Dermis microvascular lymphatic vessel endothelial cell (primary cell): ENCODE measurements at places on chromosomes 3 and 15.

- DNase-seq = peak; percentile 30
Observed at GRCh38 chr15:29698030-29698701, 124.1 kb downstream of the TJP1 start.

DNA sequence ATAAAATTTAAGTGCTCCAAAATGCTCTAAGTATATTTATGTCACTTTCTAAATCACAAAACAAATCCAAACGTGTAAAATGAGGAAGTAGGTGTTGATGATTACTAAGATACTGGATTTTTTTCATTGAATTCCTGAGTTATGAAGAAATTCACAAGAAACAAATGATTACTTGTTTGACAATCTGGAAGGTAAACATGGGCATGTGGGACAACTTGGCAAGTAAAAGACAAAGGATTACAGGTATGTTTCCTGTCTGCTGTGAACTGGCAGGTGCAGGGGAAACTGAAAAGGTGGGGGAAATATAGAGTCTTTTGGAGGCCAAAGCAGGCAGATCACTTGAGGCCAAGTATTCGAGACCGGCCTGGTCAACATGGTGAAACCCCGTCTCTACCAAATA is 252.7 kb upstream of the AZI2 start:
- no peak for DNase-seq

DNA sequence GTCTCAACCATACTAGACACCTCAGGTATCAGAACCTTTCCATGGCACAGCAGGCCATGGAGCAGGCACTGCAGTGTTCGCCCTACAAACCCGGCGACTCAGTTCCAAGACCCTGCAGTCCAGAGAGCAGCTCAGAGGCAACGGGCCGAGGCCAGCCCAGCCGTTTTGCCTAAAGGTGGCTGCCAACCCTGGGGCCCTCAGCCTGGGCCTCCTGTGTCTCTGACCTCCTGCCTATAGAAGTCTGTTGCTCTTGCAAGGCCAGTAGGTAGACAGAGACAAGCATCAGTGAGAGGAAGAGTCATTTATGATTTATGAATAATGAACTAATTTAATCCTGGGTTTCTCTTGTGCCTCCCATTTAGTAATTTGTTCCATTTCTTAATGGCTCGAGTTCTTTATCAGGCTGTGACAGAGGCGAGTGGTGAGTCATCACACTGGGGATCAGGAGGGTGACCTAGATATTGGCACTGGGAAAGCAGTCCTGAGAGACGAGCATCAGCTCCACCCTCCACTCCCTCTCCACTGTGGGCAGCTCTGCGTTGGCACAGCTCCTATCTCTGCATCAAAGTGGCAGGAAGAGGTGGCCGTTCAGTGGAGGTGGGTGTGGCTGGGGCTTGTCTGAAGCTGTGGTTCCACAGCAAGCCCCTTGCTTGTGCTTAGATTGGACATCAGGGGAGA is 79.8 kb downstream of the ABHD5 start:
- peak; percentile 64 for DNase-seq

GRCh38 chr3:161443921-161444693 is 52.5 kb upstream of the OTOL1 start:
- DNase-seq = no peak

- peak; percentile 35 for DNase-seq
Observed at GRCh38 chr15:99177679-99178078, 71.7 kb downstream of the TTC23 start.

- DNase-seq = no peak
Observed at GRCh38 chr3:162150790-162151189, 654.2 kb downstream of the OTOL1 start.

GRCh38 chr15:85172846-85173490 is 191.3 kb downstream of the PDE8A start:
- no peak for DNase-seq

- DNase-seq = peak; percentile 99
Observed at GRCh38 chr3:158659454-158660237, 12.8 kb downstream of the LXN start.

DNA sequence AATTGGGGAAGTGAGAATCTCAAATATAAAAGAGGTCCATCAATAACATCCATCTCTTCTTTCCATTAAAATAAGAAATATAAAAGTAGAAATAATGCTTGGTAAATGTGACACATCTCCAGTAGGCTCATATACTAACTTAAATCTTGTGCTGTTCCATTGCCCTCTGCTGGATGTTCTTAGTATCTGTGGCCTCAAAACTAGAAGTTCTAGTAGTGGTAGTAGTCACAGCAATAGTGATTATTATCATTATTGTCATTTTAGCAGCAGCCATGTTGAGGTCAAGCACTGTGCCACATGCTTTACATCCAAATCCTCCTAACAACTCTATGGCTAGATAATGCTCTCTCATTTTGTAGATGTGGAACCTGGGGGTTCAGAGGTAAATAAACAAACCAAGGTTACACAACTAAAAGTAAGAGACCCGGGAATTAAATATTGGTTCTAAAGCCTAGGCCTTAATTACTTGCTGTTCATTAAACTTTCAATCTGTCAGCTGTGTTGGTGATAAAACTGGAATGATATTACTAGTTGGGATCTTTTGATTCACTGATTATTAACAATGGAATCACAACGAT is 20.2 kb upstream of the BTLA start:
- peak; percentile 77 for DNase-seq

GRCh38 chr3:126487151-126487771 is 11.6 kb upstream of the ZXDC start:
- peak; percentile 87 for DNase-seq

DNA sequence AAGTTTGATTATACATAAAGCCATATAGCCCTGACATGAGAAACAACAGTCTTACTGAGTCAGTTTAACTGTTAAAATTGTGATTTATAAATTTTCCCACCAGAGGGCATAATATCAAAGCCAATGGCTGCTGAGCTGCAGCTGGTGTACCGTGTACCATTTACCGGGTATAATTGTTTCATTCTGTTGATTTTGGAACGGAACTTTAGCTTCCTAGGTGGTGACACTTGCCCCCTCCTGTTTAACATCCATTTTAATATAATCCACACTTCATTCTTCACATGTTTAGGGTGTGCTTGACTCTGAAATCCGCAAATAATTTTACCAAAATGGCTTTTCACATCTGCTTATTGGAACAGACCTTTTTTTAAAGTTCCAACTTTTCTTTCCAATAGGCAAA is 72.8 kb downstream of the SLC9A9 start:
- DNase-seq = peak; percentile 32

DNA sequence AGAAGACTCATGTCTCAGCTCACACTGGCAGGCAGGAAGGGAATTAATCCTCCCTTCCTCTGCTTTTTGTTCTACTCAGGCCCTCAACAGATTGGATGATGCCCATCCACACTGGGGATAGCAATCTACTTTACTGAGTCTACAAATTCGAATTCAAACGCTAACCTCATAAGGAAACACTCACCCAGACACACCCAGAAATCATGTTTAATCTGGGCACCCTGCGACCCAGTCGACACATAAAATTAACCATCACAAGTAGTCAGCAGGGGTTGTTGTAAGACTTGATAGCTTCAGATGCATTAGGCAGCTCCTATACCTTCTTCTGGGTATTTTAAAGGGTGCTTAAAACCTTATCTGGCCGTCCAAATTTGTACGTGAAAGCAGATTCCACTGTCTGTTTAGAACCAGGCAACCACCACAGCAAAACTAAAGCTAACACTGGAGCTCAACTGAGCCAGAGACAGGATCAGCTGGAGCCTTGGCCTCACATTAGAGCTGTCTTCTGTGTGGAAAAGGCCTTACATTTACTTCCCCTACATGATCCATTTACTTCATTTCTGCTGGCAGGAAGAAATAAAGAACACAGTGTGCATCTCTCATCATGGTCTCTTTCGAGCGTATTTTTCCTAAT is 407.3 kb upstream of the PPP2R3A start:
- DNase-seq = no peak

DNA sequence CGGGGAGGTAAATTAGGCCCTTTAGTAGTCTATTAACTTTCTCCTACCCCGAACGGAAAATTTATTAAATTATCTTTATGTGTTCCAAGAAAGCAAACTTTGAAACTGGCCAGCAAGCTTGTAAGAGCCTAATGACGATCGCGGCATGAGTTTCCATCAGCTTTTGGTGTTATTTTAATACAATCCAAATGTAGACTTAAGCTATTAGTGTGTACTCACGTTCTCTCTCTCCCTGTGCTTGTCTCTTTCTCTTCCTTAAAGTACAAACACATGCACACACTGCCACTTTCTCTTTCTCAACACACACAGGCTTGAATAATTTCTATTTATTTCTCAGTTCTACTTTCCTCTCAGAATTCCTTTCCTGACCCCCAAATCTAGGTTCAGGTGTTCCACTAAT is 108.8 kb upstream of the MME start:
- DNase-seq = no peak

- peak; percentile 96 for DNase-seq
Observed at GRCh38 chr15:98800437-98801233, 152.3 kb downstream of the IGF1R start.

- DNase-seq = no peak
Observed at GRCh38 chr3:194874206-194874605, 188.5 kb downstream of the FAM43A start.

DNA sequence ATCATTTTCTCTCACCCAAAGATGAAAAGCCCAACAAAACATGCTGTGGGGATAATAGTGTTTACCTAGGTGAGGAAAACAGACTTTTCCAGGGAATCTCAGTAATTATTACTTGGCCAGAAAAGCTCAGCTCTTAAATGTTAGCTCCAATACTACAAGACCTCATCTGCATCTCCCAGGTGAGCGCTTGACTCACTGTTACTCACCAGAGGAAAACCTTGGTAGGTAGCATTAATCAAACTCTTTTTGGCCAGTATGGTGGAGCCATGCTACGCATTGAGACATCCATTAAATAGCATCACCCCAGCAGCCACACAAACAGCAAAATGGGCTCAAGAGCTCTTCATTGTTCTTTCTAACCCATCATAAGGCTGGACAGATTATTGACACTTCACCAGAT is 99.0 kb downstream of the TIGIT start:
- no peak for DNase-seq

DNA sequence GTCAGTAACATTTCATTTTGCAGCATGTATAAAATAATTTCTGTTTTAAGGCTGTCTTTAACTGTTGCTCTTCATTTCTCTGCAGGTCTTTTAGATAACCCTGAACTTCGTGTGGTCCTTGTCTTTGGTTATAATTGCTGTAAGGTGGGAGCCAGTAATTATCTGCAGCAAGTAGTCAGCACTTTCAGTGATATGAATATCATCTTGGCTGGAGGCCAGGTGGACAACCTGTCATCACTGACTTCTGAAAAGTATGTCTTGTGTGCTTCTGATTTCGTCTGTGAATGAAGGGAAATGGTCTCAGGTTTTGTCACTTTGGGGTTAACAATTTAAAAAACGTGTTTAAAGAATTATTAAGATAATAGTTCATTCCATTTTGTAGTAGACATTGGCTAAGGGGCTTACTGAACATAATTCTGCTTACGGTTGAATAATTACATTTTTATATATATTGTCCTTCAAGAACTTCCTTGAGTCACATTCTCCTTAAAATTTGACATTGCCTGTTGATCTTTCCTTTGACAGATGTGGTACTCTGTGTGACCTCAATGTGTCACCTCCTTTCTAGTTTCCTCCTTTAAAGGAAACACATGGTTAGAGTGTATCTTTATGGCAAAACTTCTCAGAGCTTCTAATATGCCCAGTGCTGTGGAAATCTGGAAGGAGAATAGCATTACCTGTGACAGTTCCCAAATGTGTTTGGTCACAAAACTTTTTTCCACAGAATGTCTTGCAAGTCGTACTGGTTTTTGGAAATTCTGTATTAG is 26.3 kb downstream of the FBXO22 start:
- DNase-seq = peak; percentile 17
